ENCODE measurements at places on chromosomes 3 and 15.

- DNase-seq: no peak
Observed at GRCh38 chr3:138038725-138039462, 28.9 kb downstream of the CLDN18 start.

DNA sequence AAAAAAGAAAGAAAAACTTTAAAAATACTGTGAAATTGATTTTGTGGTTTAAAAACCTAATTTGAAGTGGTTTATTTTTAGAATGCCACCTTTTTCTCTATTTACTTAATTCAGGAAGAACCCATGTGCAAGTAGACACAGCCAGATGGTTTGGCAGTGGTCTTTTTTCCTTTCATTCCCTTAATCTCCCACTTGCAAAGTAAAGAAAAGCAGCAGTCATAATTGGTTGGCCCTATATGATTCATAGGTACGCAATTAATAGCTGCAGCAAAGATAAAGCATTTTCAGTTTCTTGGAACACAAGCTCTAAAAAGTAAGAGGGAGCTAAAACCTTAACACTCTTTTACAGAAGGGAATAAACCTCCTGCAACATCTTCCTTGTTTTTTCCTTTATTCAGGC lies 115.3 kb downstream of the MECOM start:
- DNase-seq: no peak

- no peak for DNase-seq
Observed at GRCh38 chr3:165522386-165522785, 314.8 kb downstream of the BCHE start.

DNA sequence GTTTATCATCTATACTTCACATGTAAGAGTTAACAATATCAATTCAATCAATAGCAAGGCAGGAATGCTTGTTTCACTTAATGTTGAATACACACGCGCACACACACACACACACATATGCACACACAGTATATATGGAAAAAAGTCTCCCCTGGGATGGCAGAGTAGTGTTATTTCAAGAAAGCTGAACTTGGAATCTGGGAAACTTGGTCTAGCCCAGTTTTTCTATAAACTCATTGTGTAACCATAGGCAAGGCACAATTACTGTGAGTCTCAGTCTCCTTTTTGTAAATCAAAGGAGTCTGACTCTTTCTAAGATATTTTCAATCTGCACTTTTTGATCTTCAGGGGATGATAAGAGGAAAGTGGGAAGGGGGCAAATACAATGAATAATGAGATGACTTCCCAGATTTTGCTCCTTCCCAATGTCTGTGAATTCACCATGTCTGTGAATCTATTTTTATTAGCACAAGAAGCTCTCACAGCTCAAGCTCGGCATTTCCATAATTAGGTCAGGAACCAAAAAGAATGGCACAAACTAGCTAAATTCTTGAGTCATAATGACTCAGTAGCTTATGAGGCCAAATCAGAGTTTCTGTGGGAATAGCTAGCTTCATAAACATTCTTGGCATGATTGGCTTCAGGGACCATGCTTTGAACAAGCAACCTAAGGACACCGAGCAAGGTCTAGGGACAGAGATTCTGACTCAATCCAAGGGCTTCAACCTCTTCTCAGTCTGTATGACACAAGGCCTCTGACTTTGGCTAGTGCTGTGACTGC lies 227.4 kb upstream of the DCBLD2 start:
- no peak for DNase-seq

Measured in CD8-positive, alpha-beta memory T cell (primary cell).